ENCODE measurements at places on chromosomes 13 and 19.

GRCh38 chr13:49098771-49099512, 121.2 kb upstream of the MLNR start:
- no peak for DNase-seq

GRCh38 chr19:15010501-15011300, 31.0 kb upstream of the SLC1A6 start:
- no peak for DNase-seq

GRCh38 chr13:79228972-79229371, 177.1 kb downstream of the RBM26 start:
- DNase-seq = no peak

DNA sequence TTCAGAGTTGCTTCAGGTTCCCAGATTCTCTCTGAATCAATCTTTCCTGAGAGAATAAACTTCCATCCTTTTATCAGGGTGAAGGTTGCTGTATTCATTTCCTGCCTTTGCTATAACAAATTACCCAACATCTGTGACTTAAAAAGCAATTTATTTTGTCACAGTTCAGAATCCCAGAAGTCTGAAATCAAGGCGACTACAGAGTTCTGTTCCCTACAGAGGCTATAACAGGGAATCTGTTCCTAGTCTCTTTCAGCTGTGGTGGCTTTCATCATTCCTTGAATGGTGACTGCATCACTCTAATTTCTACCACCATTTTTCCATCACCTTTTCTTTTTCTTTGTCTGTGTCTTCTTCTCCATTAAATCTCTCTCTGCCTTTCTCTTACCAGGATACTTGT, 459.3 kb upstream of the PRR20A start:
- no peak for DNase-seq

DNA sequence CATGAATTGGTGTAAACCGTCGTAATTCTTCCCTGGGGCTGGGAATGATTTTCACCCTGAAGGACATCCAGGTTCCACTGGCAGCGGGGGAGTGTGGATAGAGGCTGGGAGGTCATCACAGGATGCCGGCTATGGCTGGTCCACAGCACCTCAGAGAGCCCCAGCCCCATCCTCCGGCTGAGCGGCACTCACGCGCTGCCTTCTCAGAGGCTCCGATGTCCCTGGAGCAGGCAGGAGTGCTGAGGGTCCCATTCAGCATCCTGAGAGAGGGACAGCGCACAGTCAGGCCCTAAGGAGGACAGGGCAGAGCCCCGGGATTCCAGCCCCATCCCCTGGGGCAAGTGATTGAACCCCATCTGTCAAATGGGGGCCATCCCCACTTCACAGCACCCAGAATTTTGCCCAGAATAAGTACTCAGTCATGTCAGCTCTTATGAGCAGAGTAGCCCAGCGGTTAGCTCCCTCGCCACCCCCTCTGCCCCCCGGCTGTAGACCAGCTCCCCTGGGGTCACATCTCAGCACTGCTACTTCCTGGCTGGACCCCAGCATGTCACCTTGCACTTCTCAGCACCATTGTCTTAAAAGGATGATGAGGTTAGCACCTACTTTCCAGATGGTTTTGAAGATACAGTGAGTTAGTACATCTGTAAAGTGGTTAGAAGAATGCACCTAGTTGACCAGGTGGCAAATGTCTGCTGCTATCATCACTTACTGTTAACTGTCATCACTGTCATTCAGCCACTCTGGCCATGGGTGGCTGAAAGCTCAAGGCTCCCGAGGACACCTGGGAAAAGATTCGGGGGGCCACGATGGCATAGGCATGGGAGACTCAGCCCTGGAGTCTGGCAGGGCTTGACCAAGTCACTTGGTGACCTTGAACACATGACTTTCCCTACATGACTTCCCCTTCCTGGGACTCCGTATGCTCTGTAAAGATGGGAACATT, 11.9 kb downstream of the GRAMD1A start:
- no peak for DNase-seq

GRCh38 chr13:102293723-102294122, 108.1 kb downstream of the FGF14 start:
- DNase-seq = no peak

GRCh38 chr13:67226696-67227095, 3.4 kb downstream of the PCDH9 start:
- no peak for DNase-seq

DNA sequence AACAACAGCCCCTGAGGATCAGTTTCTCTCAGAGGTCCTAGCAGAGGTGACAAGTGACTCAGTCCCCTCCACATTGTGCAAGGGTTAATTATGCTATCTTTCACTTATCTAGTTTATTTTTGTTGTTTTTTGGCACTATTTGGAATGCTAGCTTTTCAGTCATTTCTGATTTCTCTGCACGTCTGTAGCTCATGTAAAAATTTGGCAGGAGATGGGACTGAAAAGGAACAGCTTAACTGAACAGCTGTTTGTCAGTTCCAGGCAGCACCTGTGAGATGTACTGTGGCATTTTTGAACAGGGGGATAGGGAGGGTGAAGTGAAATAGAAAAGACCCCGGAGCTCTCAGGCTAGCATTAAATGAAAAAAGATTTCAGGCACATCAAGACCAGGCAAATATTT, 313.5 kb downstream of the SUCLA2 start:
- DNase-seq = no peak

GRCh38 chr19:49201042-49201441, 43.5 kb downstream of the TRPM4 start:
- DNase-seq = no peak

DNA sequence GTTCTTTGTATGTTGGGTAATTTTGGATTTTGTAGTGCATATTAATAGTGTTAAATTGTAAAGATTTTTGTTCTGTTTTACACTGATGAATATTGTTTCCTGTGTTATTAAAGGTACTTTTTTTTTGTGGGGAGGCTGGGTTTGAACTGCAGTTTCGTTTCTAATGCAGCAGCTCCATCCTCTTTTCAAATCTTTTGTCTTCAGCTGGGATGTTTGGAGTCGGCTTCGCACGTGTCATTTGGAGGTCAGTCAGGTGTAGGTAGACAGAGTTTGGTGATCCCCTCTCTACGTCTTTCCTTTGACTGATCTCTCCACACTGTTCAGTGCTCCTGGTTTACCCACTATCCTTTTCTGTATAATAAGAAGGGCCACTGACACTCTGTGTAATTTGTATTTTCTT, 30.3 kb downstream of the TDRD3 start:
- no peak for DNase-seq

Data from DMS153 (cell line).